MV-4-11 (cell line): ENCODE measurements at places on chromosomes 16 and 17.

GRCh38 chr17:4329838-4330237, 36.6 kb downstream of the UBE2G1 start:
- DNase-seq: peak; percentile 26

- no peak for DNase-seq
Measured at GRCh38 chr17:50505591-50506130, 2.6 kb upstream of the MYCBPAP start.

DNA sequence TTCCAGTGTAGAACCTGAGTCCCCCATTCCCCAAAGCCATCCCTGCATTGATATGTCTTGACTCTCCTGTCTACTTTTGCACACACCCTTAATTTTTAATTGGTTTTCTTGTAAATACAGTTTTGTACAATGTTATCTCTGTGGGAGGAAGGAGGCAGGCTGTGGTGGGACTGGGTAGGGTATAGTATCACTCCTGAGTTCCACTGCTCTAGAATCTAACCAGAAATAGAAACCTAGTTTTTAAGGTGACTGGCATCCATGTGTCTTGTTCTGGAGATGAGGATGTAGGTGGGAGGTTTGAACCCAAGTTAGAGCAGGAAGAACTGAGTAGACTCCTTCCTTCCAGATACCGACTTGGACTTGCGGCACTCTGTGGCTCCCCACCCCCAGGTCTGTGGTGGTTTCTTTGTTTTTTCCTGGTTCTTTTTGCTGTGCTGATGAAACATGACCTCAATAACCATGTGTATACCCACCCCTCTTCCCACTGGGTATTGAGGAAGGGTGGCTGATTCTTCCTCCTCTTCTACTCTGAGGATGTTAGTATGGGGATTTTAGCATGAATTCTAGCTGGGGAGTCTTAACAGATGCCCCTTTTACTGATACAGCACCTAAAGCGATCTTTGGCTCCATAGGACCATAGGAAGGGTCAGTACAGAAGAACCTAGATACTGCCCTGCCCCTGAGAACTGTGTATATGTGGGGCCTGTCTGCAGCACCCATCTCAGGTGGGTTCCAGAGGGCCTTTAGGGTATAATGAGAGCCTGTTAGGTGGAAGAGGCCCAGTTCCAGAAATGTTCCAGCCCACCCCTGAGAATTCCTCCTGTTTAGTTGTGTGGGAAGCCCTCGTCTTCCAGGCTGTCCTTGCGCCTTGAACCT, 48.7 kb downstream of the SF3B3 start:
- DNase-seq: no peak

DNA sequence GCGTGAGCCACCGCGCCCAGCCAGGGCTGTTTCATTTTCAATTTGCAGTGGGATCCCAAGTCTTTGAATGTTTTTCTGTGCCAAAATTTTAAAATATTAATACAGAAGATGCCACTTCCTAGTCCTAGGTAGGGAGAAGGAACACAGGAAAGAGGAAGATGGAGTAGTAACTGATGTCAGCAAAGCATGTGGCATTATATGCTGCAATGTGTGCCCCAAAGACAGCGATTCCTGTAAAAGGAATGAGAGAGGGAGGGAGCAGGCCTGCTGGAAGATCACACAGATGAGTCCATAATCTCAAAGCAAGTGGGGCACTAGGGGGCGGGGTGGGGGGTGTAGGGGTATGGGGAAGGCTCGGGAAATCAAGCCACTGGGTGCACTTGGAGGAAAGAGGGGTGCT, 23.4 kb upstream of the SSTR2 start:
- DNase-seq: peak; percentile 25

DNA sequence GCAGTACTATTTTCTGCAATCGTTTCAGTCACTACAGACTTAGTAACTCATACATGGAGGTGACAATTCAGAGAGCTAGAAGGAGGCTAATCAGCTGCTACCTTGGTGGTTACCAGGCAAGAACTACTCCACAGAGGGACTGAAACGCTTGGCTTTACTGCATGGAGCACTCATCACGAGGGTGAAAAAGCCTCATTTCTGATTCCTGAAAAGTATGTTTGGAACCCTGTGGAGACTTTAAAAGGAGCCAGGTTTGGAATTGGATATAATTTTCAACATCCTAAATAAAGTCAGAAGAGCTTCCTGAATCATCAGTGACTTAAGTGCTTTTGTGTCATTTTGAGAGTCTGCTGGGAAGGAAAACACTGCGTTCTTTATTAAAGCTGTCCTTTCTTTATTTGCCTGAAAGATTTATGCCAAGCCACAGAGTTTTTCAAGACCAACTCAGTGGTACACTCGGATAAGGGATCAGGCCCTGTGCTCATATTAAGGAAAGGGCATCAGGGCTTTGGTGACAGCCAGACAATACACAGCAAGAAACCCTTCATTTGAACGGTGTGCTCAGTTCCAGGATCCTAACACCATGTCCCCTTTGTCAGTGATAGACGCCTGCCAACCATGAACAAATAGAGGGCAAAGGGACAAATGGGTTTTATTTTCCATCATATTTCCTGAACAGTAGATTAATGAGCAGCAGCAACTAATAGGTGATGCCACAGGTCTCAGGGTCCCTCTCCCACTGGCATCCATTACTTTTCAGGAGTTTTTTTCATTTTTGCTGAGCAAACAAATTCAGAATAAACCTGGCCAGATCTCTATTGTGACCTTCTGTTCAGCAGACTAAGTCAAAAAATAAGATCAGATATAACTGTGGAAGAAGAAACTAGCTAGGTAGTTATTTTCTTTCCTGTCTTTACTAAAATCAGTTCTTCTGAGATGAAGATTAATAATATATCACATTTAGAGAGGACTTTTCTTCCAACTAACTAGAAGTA, 80.5 kb upstream of the CLEC18B start:
- no peak for DNase-seq

GRCh38 chr17:4310354-4311060, 46.7 kb upstream of the ANKFY1 start:
- DNase-seq: no peak

DNA sequence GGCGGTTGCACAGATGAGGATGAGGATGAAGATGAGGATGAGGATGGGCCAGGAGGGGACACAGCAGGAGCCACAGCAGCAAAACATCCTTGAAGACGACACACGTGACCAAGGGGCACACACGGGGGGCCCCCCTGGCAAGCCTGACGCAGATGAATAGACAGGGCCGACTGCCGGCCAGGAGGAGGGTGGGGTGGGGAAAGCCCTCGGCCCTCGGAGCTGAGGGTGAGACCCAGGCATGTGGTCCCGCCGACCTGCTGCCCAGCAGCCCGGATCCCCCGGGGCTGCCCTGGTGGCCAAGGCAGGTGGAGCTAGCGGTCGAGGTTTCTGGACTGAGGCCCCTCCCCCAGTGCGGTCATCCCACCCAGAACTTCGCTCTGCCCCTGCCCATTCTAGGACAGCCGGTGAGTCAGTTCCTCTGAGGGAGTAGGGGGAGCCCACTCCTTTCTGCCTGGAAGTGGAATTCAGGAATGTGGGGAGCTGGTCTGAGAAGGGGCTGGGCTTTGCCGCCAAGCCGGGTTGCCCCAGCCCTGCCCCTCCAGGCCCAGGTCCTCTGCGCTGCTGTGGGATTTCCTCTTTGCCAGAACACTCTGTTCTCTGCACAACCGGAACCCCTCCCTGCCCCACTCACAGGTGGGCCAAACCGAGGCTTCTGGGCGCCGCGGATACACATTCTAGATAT, 9.9 kb downstream of the CYGB start:
- DNase-seq: no peak

GRCh38 chr17:77427391-77427991, 286.7 kb downstream of the SEC14L1 start:
- no peak for DNase-seq

DNA sequence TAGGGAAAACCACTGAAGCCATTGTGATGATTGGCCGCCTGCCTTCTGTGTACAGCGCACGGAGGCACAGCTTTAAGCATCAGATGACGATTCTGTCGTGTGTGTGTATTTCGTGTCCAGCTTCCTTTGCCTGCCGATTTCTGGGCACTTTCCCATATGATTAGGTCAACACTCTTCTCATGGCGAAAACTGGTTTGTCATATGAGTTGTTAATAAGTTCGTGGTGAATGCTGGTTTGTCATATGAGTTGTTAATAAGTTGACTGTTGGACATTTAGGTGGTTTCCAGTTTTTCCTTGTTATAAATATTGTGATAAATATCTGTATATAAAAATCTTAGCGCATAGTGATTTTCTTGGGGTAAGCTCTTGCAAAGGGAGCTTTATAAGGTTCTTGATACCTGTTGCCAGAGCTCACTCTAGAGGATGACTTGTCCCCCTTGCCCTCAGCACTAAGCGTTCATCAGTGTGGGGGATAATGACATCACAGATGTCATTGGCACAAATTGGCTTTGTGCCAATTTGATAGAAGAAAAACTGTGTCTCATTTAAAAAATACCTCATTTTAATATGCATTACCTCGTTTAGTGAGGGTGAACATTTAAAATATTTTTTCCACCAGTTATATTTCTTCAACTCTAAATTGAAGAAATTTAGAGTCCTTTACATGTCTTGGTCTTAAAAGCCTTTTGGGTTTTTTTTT, 40.0 kb downstream of the PGS1 start:
- no peak for DNase-seq

DNA sequence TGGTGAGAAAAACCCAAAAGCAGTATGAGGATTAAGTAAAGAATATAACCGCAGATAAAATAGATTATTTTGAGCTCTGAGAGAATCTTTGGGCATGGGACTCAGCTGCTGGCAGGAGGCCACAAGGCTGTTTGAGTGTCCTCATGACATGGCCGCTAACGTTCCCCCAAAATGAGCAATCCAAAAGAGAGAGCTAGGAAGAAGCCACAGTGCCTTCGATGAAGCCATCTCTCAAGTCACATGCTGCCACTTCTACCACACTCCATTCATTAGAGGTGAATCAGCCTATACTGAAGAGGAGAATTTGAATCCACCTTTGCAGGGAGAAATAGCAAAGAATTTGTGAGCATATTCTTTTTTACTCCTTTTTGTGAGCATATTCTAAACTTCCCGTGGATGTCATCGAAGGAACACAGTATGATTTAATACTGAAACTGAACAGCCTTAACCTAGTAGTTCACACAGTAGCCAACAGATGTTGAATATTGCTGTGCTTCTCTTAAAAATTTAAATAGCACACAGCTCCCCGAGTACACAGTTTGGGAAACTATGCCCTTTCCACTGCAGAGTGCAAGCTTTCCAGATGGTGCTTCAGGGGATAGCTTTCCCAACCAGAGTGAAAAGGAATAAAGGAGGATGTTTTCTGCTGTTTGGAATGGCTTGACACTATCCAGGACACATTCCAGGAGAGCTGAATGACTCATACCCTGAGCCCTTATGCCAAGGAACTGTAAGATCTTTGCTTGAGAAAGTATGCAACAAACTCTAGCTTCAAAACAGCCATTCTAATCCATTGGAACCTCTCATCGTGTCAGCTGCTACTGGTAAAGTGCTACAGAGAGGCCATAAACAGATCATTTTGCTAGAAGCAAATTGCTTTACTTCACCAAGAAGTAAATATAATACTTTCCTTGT, 33.9 kb downstream of the ANKFY1 start:
- no peak for DNase-seq

- peak; percentile 84 for DNase-seq
Measured at GRCh38 chr17:63439687-63440086, 6.4 kb downstream of the CYB561 start.

- DNase-seq: no peak
Measured at GRCh38 chr17:28735242-28735722, 6.7 kb downstream of the NEK8 start.

DNA sequence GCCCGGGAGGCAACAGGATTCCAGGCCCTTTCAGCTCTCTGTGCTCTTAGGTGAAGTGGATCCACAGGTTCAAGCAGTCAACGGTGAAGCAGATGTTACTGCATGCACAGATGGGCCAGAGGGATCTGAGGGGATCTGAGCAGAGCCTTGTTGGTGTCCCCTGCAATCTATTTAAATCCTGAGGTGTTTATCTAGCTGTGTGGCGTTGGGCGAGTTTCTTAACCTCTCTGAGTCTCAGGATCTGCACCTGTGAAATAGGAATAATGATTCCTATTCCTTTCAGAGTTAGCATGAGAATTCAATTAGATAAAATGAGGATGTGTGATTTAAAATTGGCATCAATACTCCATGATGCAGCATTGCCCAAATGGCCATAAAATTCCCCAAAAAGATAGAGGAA, 237.3 kb upstream of the CDH5 start:
- no peak for DNase-seq

GRCh38 chr16:85916141-85916890, 17.4 kb downstream of the IRF8 start:
- no peak for DNase-seq

- DNase-seq: peak; percentile 14
Measured at GRCh38 chr17:41702712-41703111, 9.4 kb upstream of the GAST start.

GRCh38 chr16:52770828-52771227, 223.9 kb upstream of the TOX3 start:
- DNase-seq: no peak

- no peak for DNase-seq
Measured at GRCh38 chr17:71252436-71252835, 868.4 kb upstream of the SOX9 start.

GRCh38 chr17:80725517-80725916, 180.9 kb downstream of the RPTOR start:
- no peak for DNase-seq

- DNase-seq: no peak
Measured at GRCh38 chr17:72169823-72170222, 49.0 kb downstream of the SOX9 start.

- DNase-seq: peak; percentile 58
Measured at GRCh38 chr17:21140911-21141310, 14.1 kb downstream of the DHRS7B start.

DNA sequence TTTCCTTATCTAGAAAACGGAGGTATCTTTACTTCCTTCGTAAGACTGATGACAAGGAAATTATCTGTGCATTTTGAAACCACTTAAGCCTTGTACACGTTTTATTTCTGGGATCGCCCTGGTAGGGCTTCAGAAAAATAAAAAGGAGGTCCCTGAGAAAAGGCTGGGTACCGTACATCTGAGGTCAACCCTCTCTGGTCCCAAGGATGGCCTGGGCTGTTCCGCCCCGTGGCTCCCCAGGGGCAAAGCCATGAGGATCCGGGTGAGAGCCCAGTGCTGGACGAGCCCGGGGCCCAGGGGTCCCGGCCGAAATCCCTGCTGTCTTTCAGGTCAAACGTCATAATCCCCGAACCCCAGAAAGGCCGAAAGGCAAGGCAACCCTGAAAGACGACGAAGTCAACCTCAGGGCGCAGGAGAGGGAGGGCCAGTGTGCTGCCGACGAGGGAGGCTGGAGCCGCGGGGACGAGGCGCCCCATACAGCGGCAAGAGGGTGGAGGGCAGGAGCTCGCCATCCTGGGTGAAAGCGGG, 656 bp upstream of the FUS start:
- DNase-seq: no peak

DNA sequence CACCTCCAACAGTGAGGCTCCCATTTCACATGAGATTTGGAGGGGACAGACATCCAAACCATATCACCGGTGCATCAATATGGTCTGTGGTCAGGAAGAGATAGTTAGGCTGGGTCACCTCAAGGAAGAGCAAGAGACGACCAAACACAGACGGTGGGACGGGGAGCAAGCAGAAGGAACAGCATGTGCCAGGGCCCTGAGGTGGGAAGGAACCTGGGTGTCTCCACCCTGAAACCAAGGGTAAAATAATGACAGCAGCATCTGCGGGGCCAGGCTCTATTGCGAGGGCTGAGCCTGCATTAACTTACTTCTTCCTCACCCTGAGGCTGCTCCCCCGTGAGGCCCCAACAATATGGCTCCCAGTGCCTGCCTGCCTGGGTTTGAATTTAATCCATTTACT, 8.9 kb upstream of the PRSS21 start:
- DNase-seq: no peak
